ENCODE measurements at places on chromosomes 6 and 20. TPM values are rescaled to one million over a fixed set of nuclear protein-coding genes. Genes with fewer than 3 reads are reported as not detected.
A peak's percentile ranks its signal among the peaks of the same experiment; 100 is the strongest.

DNA sequence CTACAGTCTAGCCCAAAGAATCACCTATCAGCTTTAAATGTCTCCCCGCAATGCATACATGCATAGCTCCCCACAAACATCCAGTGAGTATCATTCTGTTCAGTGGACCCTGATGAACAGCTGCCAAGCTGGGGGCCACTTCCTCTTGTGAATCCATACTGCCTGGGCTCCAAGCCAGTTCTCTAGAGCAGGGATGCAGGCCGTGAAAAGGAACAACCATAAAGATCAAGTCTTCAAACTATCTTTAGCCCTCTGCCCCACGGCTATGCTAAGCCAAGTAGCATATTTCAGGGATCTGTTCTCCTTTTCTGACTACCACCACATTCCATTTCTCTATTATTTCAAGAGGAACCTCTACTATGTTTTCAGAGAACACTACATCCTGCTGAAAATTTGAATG is 191.7 kb upstream of the BTBD3 start:
- no peak for DNase-seq
- H3K4me1 ChIP-seq: no peaks in the 10 kb centered on the region
- no peaks in the 10 kb centered on the region for H3K36me3 ChIP-seq
- H3K27ac ChIP-seq: no peak overlapping the region
- H3K27me3 ChIP-seq: no peaks in the 10 kb centered on the region
- H3K4me3 ChIP-seq: no peak overlapping the region

- DNase-seq: no peak
- H3K27me3 ChIP-seq: peaks cover 25% of the 10 kb centered on the region
- no peak overlapping the region for H3K4me3 ChIP-seq
- peaks cover 43% of the 10 kb centered on the region for H3K4me1 ChIP-seq
- H3K27ac ChIP-seq: peak overlapping the region; percentile 2
Measured at GRCh38 chr6:41347378-41348050, 12.1 kb downstream of the NCR2 start.

- H3K36me3 ChIP-seq: peaks cover 7% of the 10 kb centered on the region
- peak overlapping the region; percentile 92 for H3K4me3 ChIP-seq
- H3K27me3 ChIP-seq: peaks cover 11% of the 10 kb centered on the region
- peaks cover 40% of the 10 kb centered on the region for H3K4me1 ChIP-seq
- H3K27ac ChIP-seq: peak overlapping the region; percentile 83
- no peak for DNase-seq
Measured at GRCh38 chr6:150865043-150865405, 478 bp upstream of the MTHFD1L start.

DNA sequence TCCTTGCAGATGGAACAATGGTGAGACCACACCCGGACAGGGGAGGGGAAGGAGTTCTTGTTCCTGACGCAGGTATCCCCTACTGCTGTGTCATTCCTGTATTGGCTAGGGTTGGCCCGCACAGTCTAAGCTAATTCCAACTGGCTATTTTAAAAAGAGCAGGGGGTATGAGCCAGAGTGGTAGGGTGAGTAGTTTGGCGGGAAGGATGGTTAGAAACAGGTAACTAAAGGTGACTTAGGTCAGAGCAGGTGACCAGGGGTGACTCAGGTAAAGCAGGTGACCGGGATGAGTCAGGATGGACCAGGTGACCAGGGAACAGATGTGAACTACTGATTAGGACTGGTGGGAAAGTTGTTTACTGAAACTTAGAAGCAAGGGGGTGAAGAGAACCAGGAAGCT is 58.0 kb downstream of the ZNF292 start:
- no peak overlapping the region for H3K27ac ChIP-seq
- H3K4me3 ChIP-seq: no peak overlapping the region
- H3K27me3 ChIP-seq: no peaks in the 10 kb centered on the region
- peaks cover 29% of the 10 kb centered on the region for H3K36me3 ChIP-seq
- no peak for DNase-seq
- H3K4me1 ChIP-seq: peaks cover 26% of the 10 kb centered on the region

- no peaks in the 10 kb centered on the region for H3K36me3 ChIP-seq
- no peaks in the 10 kb centered on the region for H3K27me3 ChIP-seq
- no peak overlapping the region for H3K27ac ChIP-seq
- no peaks in the 10 kb centered on the region for H3K4me1 ChIP-seq
Measured at GRCh38 chr6:165767228-165767627, 104.2 kb upstream of the PDE10A start.

- H3K4me3 ChIP-seq: no peak overlapping the region
- H3K4me1 ChIP-seq: peaks cover 11% of the 10 kb centered on the region
- H3K36me3 ChIP-seq: peaks cover 45% of the 10 kb centered on the region
- no peak for DNase-seq
- H3K27me3 ChIP-seq: no peaks in the 10 kb centered on the region
- H3K27ac ChIP-seq: peak overlapping the region; percentile 15
Measured at GRCh38 chr6:2782825-2783187, 17.6 kb downstream of the WRNIP1 start.

GRCh38 chr6:6801635-6802218 is 213.2 kb downstream of the LY86 start:
- no peak overlapping the region for H3K4me3 ChIP-seq
- H3K27ac ChIP-seq: no peak overlapping the region
- H3K36me3 ChIP-seq: no peaks in the 10 kb centered on the region
- H3K4me1 ChIP-seq: peaks cover 47% of the 10 kb centered on the region

DNA sequence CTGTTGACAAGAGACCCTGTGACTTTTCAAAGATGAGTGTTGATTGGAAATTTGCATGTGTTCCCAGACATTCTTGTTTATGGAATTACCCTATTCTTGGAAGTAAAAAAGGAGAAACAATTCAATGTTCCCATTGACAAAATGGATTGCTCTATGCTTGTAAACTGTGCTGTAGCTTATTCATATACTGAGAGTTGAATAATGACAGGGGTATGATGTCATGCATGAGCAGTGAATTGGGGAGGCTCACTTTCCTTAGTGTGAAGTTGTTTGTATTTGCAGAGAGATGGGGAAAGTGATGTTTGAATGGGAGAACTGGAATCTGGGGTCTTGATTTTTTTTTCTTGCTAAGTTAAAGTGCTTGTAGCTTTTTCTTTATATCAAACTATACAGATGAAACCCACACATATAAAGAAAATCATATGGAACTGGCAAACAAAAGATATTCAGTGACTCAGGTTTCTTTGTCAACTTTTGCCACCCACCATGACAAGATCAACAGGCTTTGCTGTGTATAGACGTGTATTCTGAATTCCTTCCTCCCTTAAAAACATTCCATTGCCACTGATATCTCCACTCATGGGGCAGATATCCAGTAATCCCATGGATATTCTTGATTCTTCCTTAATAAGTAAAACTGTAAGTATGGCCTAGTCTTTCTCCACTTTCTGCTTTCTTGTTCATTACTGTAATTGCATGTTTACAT is 97.8 kb upstream of the JAG1 start:
- DNase-seq: no peak
- H3K4me1 ChIP-seq: no peaks in the 10 kb centered on the region
- H3K4me3 ChIP-seq: no peak overlapping the region
- no peak overlapping the region for H3K27ac ChIP-seq
- H3K27me3 ChIP-seq: no peaks in the 10 kb centered on the region
- H3K36me3 ChIP-seq: no peaks in the 10 kb centered on the region

DNA sequence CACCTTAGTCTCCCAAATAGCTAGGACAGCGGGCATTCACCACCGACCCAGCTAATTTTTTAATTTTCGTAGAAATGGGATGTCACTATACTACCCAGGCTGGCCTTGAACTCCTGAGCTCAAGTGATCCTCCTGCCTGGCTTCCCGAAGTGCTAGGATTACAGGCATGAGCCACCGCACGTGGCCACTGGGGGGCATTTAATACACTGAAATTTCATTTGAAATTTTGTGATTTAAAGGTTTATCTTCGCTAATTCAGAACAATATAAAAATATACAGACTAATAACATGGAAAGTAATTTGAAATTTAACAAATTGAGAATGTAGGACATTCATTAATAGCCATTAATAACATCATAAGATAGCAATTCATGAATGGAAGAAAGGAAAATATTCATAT is 20.5 kb upstream of the TBC1D32 start:
- peaks cover 24% of the 10 kb centered on the region for H3K27me3 ChIP-seq
- DNase-seq: no peak
- H3K27ac ChIP-seq: no peak overlapping the region
- no peaks in the 10 kb centered on the region for H3K36me3 ChIP-seq

- no peaks in the 10 kb centered on the region for H3K27me3 ChIP-seq
- no peak overlapping the region for H3K27ac ChIP-seq
- H3K4me1 ChIP-seq: no peaks in the 10 kb centered on the region
- DNase-seq: no peak
- H3K36me3 ChIP-seq: no peaks in the 10 kb centered on the region
Measured at GRCh38 chr20:16293590-16293989, 279.7 kb downstream of the KIF16B start.

- peaks cover 77% of the 10 kb centered on the region for H3K4me1 ChIP-seq
- H3K4me3 ChIP-seq: peak overlapping the region; percentile 24
- peaks cover 12% of the 10 kb centered on the region for H3K36me3 ChIP-seq
- H3K27ac ChIP-seq: peak overlapping the region; percentile 90
Measured at GRCh38 chr6:139540276-139540675, 165.8 kb upstream of the CITED2 start.

GRCh38 chr6:166598441-166599138 is 12.1 kb upstream of the RAMACL start:
- DNase-seq: no peak
- no peaks in the 10 kb centered on the region for H3K27me3 ChIP-seq
- no peak overlapping the region for H3K4me3 ChIP-seq
- no peaks in the 10 kb centered on the region for H3K36me3 ChIP-seq

- H3K27me3 ChIP-seq: peaks cover 20% of the 10 kb centered on the region
- no peak overlapping the region for H3K4me3 ChIP-seq
- no peaks in the 10 kb centered on the region for H3K36me3 ChIP-seq
- no peak for DNase-seq
- peaks cover 14% of the 10 kb centered on the region for H3K4me1 ChIP-seq
Measured at GRCh38 chr6:3353213-3353903, 94.6 kb downstream of the PSMG4 start.

- H3K4me3 ChIP-seq: no peak overlapping the region
- H3K27ac ChIP-seq: no peak overlapping the region
- peaks cover 20% of the 10 kb centered on the region for H3K27me3 ChIP-seq
Measured at GRCh38 chr20:17904027-17904426, 64.6 kb downstream of the SNX5 start.

DNA sequence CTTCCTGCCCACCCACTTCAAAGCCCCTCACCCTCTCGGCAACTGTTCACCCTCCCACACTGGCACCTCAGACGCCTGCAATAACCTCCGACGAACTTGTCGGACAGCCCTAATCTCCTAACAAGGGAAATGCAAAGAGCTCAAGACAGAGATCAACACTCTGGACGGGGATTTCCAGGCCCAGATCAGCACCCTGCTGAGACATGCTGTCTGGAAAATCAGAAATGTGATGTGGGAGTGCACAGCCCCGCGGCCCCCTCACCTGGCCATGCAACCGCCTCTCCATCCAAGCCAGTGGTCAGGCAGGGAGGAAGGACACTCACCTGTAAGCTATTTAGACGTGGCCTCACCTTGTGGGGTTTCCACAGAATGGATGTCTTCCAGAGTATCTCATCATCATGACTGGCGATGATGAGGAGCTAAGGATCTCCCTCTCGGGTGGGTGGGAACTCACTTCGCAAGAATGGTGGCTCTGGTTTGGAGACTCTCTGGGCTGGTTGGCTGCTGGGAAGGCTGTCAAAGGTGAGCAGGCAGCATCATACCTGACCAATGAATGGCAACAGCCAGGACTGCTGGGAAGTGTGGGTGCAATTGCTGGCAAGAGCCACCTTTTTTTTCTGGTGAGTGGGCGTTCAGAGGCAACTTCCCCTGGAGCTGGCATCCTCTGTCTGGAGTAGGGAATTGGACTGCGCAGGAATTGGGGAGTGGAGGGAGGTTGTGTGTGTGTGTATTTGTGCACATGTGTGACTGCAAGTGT is 28.1 kb upstream of the ADTRP start:
- no peak overlapping the region for H3K4me3 ChIP-seq
- H3K36me3 ChIP-seq: no peaks in the 10 kb centered on the region
- no peak for DNase-seq
- H3K27me3 ChIP-seq: no peaks in the 10 kb centered on the region

DNA sequence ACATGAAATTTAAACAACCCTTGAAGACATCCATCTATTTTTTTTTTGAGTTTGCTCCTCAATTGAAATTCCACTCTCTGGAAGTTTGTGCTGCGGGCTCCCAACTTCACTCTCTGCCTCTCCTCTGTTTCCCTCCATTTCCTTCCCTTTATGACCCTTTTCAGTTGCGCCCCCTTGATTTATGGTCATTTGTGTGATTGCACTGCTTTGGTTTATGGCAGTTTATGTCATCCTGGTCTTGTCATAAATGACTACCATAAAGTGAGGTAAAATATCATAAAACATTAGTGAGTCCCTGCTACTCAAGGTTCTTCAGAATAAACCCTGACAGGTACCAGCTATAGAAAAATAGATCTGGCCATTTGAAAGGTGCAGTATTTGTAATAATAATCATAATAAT is 348.3 kb upstream of the ZFP64 start:
- H3K4me1 ChIP-seq: no peaks in the 10 kb centered on the region
- H3K4me3 ChIP-seq: no peak overlapping the region
- no peak overlapping the region for H3K27ac ChIP-seq
- no peaks in the 10 kb centered on the region for H3K27me3 ChIP-seq
- H3K36me3 ChIP-seq: no peaks in the 10 kb centered on the region

DNA sequence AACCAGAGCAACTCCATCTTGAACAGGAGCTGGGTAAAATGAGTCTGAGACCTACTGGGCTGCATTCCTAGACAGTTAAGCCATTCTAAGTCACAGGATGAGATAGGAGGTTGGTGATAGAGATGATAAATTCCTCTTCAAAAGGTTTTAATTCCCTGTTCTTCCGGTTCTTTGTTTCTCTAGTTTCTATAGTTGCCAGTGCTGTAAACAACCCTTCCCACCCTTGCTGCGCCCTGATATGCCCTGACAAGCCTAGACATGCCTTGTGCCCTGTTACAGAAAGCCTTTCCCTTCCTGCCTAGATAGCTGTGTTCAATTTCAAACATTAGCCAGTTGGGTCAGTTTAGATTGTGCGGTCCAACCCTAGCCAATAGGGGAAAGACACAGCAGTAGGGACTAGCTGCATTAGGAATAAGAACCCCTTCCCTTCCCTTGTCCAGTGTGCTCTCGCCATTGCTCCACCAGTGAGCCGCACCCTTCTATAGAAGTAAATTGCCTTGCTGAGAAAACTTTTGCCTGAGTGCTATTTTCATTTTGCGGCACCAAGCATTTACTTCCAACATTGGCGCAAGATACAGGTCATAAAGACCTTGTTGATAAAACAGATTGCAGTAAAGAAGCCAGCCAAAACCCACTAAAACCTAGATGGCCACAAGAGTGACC is 52.5 kb upstream of the CCN2 start:
- H3K36me3 ChIP-seq: no peaks in the 10 kb centered on the region
- no peaks in the 10 kb centered on the region for H3K27me3 ChIP-seq
- no peak overlapping the region for H3K27ac ChIP-seq
- no peak overlapping the region for H3K4me3 ChIP-seq
- no peak for DNase-seq

GRCh38 chr6:106122938-106123656 is 37.0 kb downstream of the PRDM1 start:
- no peak for DNase-seq
- H3K27ac ChIP-seq: no peak overlapping the region
- peaks cover 49% of the 10 kb centered on the region for H3K4me1 ChIP-seq
- H3K4me3 ChIP-seq: no peak overlapping the region

Gene SLC24A3
- not detected for total RNA-seq

Gene STMND1
- total RNA-seq: not detected

Gene MOG
- total RNA-seq: not detected

Gene CMTR1
- 90.9 TPM for total RNA-seq

Gene FRS3
- 4.6 TPM for total RNA-seq

Gene RBM12
- 121 TPM for total RNA-seq

Gene LRFN2
- total RNA-seq: 0.08 TPM

Gene AVP
- total RNA-seq: not detected
